Cerebellar nuclear complex (tissue), 1 donor: ENCODE measurements at places on chromosomes 1 and 21.

DNA sequence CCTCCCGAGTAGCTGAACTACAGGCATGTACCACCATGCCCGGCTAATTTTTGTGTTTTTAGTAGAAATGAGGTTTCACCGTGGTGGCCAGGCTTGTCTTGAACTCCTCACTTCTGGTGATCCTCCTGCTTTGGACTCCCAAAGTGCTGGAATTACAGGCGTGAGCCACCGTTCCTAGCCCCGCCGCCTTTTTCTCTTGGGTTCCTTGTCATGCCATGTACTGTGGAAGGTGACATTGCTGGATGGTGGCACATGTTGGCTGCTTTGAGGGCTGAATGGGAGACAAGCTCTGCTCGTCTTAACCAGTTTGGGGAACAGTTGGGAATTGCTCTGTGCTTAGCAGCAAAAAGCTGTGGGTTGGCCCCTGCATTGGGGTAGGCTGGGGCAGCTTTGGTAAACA lies 22.7 kb downstream of the ACTL8 start:
- DNase-seq: no peak

DNA sequence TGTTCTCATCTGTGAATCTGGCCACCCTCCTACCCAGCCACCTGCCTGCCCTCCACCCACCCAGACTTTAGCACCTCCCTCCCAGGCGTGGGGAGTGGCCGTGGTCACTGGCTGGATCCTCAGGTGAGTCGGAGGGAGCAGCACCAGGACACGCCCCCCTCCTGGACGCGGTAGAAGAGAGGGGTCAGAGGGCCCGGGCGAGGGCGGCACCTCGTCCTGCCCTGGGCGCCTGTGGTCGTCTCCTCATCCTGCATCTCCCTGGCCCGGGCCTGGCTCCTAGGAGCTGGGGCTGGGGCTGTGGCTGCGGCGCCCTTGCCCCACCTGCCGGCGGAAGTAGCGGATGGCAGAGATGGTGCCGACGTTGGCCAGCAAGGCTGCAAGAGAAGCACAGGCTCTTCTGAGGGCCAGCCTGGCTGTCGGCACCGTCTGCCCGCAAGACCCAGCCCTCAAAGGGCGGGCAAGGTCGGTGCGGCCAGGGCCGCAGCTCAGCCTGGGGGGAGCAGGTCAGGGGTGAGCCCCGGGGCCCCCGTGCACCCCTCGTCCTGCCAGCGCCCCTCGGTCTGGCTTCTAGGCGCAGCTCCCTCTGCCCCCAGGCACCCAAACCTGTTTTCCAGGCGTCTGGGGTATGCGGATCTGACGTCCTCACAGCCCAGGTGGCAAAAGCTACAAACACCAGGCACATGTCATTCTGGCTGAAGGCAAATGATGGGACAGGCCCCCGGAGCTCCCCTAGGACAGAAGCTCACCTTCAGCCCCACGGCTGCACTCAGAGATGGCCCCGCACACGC lies 5.8 kb downstream of the PERM1 start:
- DNase-seq: no peak

- no peak for DNase-seq
These were observed 16.2 kb upstream of the LRP8 start for GRCh38 chr1:53343831-53344668.

DNA sequence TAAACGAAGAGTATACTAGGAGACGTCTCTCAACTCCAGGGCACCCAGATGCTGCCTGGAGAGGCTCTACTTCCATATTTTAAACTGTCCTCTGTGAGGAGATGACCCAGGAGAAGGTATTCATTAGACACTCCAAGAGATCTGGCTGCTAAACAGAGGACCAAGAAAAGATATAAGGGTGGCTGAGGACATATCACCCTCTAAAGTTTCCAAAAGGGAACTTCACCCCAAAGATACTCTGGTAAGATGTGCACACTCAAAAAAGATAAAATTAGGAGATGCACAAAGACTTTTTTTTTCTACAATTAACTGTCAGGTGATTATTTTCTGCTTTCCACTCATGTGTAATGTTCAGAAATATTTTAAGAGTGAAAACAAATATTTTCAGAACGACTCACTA lies 1.4 kb downstream of the ZNF670 start:
- no peak for DNase-seq

- no peak for DNase-seq
These were observed 65.8 kb downstream of the CD34 start for GRCh38 chr1:207845109-207845508.

DNA sequence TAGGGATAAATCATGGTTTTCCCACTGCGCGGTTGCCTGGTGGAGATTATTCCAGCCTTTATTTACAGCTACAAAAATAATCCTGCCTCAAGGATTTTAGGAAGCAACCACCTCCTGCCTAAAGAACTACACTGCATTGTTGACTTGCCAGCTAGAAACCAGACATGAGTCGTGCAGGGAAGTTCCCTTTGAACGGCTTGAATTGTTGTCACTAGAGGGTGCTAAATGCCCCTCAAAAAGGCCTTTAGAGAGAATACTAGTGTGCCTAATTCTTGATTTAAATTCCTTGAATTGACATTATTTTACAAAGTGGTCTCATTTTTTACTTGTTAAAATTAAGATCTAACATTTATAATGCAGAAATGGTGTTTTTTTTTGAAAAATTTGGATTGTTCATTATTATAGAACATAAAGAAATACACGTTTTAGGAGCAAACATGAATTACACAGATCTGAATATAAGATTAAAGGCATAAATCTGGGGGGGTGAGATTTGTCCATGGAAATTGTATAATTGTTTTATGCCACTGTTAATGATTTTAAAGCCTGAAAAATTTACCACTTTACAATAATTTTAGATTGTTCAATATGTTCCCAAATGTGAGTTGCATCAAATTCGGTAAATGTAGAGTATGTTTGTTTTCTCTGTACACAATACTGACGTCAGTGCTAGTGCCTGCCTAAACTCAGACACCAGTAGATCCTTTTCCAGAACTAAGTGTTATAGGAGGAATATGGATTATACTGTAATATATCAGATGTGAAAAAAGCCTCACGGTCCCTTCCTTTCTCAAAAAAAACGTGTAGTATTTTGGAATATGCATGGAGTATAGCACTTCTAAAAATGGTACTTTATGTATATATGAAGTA lies 7.6 kb upstream of the ERG start:
- no peak for DNase-seq

GRCh38 chr1:152886758-152887409 lies 8.8 kb downstream of the SMCP start:
- no peak for DNase-seq

GRCh38 chr1:110668549-110668948 lies 6.2 kb downstream of the KCNA3 start:
- no peak for DNase-seq

- DNase-seq: no peak
These were observed 204.8 kb upstream of the ADAMTS5 start for GRCh38 chr21:27171707-27172106.

GRCh38 chr1:9258629-9259028 lies 24.1 kb downstream of the H6PD start:
- DNase-seq: no peak

DNA sequence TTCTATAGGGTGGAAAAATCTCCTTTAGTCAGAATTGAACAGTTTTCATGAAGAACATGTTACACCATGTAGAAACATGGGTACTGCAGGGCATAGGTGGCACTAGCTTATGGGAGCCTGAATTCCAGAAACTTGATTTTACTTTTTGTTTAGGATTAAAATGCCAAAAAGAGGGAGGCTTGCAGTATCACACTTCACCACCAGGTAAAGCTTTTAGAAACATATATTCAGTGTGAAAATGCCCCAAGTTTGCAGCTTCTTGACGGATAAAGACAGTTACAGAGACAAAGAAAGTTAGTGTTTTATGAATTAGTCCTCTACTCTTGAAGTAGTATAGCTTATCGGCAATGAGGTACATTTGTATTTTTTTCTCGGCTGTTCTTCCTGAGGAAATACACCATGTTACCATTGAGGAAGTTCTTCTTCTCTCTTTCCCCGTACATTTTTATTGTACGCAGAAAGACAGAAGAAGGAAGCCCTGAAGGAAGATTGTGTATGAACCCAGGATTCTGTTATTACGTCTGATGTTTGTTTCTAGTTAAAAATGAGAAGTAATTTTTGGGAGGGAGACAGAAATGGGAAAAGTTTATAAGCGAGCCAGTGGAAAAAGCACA lies 66.1 kb downstream of the PBX1 start:
- no peak for DNase-seq

DNA sequence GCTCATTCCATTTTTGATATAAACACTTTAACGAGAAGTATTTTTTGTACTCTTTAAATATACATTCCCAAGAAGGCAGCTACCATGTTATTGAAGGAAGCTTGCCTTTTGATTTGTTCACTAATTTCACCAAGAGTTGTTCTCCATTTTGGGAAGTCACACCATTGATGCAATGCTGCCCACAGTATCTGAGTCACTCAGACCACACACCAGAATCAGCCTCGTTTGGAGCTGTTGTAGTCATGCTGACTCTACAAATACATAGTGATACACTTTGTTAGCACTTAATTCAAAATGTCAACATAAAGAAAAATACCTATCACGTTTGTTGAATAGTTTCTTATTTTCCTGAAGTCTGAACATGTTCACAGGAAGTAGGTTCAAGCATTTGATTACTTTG lies 78.7 kb downstream of the PAPPA2 start:
- no peak for DNase-seq

DNA sequence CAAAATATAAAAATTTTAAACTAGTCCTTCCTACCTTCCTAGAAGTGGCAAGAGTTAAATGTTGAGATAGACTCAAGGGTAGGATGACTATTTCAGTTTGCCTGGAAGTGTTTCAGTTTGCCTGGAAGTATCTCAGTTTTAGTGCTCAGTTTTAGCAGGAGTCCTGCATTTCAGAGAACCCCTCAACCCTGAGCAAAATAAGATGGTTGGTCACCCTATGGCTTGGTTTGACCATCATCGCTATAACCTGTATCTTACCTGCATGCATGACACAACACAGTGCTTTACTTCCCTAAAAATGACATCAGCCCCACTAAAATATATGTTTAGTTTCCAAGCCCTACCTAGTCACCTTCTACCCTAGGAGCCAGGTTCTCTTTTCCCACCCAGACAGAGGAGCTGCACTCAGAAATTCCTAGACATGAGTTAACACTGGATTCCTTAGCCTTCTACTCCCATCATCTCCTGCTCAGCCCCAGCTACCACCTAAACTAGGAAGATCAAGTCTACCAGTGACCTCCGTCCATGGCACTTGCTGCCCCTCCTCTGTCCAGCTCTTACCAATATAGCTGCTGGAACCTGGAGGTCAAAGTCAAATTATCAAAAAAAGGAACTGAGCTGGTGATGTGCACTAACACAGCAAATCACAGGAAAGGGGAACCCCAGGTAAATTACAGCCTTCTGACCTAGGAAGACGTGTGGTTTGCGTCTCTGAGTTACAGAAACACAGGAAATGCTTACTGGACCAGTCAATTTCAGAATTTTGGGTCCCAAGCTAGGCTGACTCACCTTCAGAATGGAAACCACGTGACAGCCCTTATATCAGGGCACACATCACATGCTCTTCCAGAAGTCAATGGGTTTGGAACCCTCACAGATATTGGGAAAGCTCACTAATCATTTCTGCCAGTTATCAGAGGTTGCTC lies 2.2 kb upstream of the G0S2 start:
- no peak for DNase-seq

GRCh38 chr1:79006564-79006963 lies at the start of gene ADGRL4:
ADGRL4 (minus strand) TSS chr1:79006730; CDS start chr1:79006654, 76 bp downstream.
- no peak for DNase-seq

DNA sequence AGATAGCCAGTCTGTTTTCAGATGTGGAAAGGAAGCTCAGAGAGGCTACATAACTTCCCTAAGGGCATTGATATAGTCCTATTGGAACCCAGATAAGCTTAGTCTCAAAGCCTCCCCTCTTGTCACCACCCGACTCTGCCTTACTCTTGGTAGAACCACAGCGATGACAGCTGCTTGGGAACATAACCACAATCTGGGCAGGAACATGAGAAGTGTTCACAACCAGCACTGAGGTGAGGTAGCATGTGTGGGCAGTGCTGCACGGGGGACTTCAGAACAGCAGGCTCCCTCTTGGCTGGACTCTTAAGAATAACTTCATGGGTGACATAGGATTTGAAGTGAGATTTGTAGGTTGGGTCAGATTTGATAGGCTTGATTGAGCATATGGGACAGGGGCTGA lies 9.3 kb upstream of the S100A10 start:
- DNase-seq: no peak

- no peak for DNase-seq
These were observed 33.6 kb downstream of the USP25 start for GRCh38 chr21:15763359-15763758.

DNA sequence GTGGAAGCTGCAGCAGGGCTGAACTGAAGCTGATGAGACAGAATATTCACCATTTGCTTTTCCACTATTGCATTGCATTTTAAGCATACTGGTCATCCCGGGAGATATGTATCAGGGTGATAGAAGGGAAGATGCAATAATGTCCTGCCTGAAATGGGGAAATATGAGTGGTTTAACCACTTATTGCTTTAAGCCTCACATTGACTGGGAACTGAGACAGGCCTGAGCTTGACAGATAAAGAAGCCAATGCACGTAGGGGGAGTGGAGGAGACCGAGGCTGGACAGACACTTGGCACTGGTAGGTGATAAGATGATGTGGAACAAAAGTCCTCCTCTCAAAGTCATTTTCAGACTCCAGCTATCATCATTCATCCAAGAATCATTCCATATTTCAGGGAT lies 911.7 kb upstream of the NCAM2 start:
- no peak for DNase-seq

- DNase-seq: no peak
These were observed 137.8 kb upstream of the AJAP1 start for GRCh38 chr1:4516596-4516995.

DNA sequence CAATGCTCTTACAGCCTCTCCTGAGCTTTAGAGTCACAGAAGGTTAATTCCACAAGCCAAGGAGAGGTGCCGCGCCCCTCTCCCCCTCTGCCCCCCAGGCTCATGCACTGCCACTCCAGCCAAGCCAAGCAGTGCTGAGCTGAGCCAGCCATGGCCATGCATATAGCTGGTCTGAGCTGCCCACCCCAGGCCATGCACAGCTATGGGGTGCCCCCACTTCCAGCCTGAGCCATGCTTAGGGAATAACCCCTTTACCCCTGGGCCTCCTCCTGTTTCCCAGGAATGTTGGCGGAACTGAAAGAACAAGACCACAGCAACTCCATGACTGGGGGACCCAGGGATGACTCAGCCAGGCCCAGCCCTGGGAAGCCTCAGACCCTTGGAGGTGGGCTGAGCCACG lies 34.0 kb upstream of the MAGOH start:
- DNase-seq: no peak

DNA sequence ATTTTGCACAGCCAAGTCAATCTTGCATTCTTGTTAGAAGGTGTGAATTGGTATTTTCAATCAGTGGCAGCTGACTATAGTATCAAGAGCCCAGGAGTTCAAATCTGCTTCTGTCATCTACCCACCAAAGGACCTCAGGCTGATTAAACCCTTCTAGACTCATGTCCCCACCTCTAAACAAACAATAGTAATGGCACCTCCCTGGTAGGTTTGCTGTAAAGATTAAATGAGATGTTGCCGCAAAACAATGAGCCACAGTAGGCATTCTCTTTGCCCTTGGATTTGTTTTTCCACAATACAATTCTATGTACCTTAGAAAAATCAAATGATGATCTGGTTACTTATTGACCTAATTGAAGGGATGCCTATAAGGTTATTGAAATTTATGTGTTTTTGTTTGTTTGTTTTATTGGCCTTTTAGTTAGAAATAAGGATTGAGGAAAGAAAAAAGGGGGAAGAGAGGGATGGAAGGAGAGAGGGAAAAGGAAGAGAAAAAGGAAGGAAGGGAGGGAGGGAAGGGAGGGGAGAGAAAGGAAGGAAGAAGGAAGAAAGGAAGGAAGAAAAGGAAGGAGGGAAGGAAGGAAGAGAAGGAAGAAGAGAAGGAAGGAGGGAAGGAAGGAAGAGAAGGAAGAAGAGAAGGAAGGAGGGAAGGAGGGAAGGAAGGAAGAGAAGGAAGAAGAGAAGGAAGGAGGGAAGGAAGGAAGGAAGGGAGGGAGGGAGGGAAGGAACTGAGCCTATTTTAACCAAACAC lies 110.7 kb downstream of the ETS2 start:
- DNase-seq: no peak
